Stimulated activated CD4-positive, alpha-beta T cell treated with anti-CD3 and anti-CD28 coated beads, TNF-alpha, amount 100 ng/mL, for 4 hours (primary cell): ENCODE measurements at places on chromosomes 16 and 17.

GRCh38 chr16:86577314-86577971, 906 bp upstream of the FOXL1 start:
- DNase-seq, result no peak

DNA sequence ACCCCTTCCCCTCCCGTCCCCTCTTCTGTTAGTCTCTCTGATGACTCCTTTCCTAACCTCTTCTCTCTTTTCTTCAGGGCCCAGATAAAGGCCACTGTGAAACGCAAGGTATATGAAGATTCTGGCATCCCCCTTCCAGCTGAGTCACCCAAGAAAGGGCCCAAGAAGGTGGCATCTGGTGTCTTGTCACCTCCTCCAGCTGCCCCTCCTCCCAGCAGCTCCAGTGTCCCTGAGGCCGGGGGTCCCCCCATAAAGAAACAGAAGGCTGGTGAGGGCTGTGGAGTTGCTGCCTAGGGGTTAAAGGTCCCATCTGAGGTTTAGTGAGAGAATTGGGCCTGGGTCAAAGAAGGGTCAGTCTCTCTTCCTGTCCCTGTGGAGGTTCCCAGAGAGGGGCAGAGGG, 4.0 kb downstream of the RNASEK start:
- no peak for DNase-seq

- DNase-seq, result no peak
Measured at GRCh38 chr17:77323413-77324171, 182.8 kb downstream of the SEC14L1 start.

DNA sequence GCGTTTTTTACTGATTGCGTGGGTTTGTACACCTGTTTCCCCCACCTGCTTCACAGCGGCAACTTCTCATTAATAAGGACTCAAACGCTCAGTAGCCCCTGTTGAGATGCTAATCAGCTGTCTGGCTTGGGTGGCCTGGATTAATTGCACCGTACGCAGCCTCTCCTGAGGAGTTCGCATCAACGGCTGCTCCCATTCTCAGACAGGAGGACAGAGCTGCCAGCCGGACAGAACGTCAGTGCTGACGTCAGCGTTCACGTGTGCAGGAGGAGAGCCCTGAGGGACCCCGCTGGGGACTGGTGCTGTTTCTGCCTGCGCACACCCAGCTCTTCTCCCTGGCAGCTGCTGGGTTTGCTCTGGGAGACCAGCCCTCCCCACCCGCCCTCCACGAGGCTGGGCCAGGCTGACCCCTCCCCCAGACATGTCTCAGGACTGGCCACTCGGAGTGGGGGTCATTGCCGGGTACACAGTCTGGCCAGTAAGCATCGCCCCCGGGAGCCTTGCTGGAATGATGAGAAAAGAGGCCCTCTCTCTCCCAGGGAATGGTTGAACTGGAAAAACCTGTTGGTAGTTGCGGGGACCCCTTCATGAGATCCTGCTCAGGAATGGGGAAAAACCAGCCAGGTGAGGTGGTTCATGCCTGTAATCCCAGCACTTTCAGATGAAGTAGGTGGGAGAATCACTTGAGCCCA, 5.7 kb upstream of the BANP start:
- no peak for DNase-seq

DNA sequence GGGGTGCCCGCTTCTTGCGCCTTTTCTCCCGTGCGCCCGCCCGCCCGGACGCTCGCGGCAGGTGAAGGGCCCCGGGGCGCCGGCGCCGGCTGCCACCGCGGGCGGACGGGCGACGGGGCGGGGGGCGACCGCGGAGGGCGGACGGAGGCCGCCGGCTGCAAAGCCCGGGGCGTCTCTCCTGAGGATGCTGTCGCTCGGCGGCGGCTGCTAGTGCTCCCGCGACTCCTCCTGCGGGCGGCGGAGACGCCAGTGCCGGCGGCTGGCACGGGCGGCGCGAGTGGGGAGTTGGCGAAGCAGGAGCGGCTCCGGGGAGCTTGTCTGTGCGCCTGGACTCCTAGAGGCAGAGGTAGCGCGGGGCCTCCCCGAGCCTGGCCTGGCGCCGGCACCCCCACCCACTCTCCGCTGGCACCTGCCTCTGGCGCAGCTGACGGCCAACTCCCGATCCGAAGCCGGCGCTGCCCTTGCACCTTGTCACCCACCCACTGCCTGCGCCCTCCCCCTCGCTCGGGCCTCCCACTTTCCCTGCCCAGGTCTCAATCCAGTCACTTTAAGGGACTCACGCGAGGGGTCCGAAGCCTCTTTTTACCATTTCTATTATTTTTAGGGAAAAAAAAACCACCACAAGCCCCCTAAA, at the start of gene FAM20A:
Gene FAM20A, minus strand, starts transcription at position 437 of the 634 bp plus-strand sequence. CDS start 701 bp downstream, outside the sequence.
- no peak for DNase-seq

DNA sequence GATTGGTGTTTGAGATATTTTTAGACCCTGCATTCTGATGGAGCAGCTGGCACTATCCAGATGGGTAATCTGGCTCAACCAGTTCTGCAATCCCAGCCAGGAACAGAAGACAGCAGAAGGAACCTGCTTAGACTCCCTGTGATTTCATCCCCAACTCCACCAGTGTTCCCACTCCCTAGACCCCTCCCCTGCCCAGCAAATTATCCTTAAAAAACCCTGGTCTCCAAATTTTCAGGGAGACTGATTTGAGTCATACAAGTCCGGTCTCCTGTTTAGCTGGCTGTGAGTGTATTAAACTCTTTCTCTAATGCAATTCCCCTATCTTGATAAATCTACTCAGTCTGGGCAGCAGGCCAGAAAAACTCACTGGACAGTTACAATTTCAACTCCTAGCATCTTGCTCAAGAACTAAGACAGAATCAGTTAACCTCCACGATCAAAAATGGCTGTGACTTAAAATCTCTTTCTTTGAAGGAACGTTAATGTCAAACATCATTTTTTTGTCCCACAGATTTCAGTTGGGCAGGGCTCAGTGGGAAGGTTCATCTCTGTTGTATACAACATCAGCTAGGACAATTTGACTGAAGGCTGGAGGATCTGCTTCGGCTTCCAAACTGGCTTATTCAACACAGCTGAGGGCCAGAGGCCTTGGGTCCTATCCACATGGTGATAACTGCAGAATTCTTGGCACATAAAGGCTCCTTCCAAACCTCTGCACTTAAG, 4.9 kb upstream of the RBL2 start:
- no peak for DNase-seq

DNA sequence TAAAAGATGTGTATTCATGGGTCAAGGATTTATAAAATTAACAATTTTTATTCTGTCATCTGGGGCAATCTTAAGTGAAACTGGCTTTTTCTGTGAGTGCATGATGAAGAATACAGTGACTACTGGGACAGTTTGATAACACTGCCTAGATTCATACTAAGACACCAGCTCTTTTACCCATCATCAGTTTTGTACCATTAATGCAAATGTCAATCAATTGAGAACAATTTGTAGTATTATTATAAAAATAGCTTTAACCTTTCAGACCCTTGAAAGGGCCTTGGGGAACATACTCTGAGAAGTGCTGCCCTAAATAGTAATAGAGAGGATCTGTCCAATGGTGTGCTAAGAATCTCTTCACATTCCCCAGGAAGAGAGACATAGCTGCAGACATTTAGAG, 45.4 kb upstream of the PSMD11 start:
- DNase-seq, result no peak

- no peak for DNase-seq
Measured at GRCh38 chr16:5442054-5442453, 344.5 kb upstream of the EEF2KMT start.
